ENCODE measurements at places on chromosomes 5 and 9.

- DNase-seq: no peak
Observed at GRCh38 chr5:31392061-31392460, 139.8 kb downstream of the DROSHA start.

DNA sequence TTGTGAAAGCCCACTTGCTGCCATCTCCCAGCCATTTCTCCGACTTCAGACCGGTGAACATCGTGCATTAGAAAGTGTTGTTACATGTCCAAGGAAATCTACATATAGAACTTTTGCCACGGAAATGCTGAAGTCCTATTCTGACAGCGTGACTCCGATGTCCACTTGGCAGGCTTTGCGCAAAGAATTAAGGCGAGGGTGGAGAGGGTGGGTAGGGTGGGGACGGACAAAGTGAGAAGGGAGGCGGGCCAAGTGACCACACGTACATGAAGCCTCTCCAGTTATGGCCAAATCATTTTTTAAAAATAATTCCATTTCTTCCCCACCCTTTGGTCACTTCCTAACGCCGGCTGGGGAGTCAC is 460 bp upstream of the ACO1 start:
- DNase-seq: no peak

- DNase-seq: no peak
Observed at GRCh38 chr5:119966028-119966427, 336.7 kb downstream of the FAM170A start.

DNA sequence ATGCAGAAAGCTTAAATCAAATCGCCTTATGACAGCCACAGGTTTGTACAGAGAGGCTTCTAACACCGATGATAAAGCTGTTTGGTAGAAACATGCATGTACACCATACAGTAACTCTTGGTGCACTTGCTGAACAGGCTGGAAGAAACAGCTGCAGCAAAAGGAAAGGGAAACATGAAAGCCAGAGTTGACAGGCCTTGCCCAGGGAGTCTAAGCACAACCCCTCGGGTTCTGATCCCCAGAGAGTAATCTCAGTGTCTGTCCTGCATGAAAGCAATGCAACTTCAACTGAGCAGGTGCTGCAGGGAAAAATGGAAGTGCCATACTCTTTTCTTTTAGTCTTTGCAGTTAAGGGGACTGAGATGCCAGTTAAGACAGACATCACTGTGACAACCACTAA is 419.9 kb downstream of the BNC2 start:
- no peak for DNase-seq

GRCh38 chr5:99438619-99439018 is 509.8 kb upstream of the CHD1 start:
- no peak for DNase-seq

- no peak for DNase-seq
Observed at GRCh38 chr9:114003351-114003750, 74.7 kb downstream of the AMBP start.

DNA sequence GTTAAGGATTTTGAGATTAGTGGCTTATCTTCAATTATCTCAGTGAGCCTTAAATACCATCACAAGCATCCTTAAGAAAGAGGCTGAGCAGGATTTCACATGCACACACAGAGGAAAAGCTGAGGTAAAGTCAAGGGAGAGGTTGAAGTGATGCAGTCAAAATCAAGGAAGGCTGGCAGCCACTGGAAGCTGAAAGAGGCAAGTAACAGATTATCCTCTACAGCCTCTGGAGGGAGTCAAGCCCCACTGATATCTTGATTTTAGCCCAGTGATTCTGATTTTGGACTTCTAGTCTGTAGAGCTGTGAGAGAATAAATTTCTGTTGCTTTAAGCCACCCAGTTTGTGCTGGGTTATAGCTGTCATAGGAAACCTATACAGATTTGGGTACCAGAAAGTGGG is 80.1 kb downstream of the ANKRD31 start:
- DNase-seq: no peak

- DNase-seq: no peak
Observed at GRCh38 chr5:133287500-133287899, 235.7 kb downstream of the HSPA4 start.

DNA sequence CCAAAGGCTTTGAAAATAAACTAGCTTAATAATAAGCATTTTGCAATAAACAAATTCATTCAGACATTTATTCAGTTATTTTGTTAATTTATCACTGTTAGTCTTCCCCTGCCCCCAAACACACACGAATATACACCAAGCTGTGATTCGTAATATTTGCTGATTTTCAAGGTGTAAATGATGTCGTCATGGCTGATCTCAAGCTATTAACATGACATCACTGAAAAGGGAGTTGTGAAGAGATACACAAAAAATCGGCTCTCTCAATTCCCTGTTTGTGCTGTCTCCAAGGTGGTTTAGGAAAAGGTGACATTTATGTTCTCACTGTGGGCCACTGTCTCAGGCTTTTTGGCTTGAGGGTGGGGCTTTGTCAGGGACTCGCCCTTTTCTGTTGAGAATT is 413.3 kb downstream of the CDH9 start:
- DNase-seq: no peak

- no peak for DNase-seq
Observed at GRCh38 chr9:7578951-7579350, 220.6 kb downstream of the DMAC1 start.

DNA sequence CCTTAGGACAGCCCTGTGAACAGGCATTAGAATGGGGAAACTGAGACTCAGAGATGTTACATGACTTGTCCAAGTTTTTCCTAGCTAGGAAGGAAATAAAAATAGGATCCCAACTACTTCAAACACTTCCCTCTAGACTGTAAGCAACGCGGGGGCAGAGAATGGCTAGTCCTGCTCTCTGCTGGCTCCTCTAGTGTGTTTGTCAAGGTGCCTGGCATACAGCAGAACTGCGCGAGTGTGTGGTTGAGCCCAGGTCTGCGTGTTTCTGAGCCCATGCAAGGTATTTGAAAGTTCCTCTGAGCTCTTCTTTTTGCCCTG is 152.5 kb downstream of the MACROH2A1 start:
- DNase-seq: no peak

- DNase-seq: no peak
Observed at GRCh38 chr5:112642885-112643284, 94.8 kb upstream of the APC start.

GRCh38 chr5:168734620-168735300 is 155.6 kb upstream of the PANK3 start:
- no peak for DNase-seq

DNA sequence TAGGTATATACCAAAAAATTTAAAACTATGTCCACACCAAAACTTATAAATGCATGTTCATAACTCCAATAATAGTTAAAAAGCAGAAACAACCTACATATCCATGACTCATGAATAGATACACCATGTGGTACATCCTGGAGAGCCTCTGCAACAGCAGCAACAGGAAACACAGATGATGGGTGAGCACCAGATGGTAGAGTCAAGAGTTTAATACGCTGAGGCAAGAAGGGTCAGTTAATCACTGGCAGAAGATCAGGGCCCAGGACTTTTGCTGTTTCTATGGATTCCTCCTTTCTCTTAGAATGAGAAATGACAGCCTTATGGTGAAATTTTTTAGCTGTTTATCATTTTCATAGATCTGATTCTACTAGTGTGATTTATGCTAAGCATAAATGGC is 351.8 kb upstream of the ADAMTSL1 start:
- no peak for DNase-seq

DNA sequence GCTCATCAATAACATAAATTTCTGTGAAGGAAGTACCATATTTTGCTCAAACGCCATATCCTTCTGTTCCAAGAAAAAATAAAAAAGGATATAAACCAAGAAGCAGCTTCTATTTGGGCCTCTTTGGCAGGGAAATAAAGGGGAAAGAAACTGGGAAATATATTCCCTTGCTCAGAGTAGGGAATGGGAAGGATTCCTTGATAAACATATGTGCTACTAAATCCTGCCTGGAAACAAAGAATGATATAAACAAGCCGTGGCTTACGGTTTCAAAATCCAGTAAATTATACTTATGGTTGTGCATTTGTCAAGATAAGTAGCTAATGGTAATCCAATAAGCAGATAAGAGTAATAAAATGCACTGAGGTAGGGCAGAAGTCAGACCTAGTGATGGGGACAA is 481.6 kb downstream of the NTRK2 start:
- no peak for DNase-seq

- DNase-seq: no peak
Observed at GRCh38 chr5:179879003-179879689, 20.5 kb upstream of the MRNIP start.

- DNase-seq: no peak
Observed at GRCh38 chr9:117682955-117683710, 21.1 kb upstream of the TLR4 start.

DNA sequence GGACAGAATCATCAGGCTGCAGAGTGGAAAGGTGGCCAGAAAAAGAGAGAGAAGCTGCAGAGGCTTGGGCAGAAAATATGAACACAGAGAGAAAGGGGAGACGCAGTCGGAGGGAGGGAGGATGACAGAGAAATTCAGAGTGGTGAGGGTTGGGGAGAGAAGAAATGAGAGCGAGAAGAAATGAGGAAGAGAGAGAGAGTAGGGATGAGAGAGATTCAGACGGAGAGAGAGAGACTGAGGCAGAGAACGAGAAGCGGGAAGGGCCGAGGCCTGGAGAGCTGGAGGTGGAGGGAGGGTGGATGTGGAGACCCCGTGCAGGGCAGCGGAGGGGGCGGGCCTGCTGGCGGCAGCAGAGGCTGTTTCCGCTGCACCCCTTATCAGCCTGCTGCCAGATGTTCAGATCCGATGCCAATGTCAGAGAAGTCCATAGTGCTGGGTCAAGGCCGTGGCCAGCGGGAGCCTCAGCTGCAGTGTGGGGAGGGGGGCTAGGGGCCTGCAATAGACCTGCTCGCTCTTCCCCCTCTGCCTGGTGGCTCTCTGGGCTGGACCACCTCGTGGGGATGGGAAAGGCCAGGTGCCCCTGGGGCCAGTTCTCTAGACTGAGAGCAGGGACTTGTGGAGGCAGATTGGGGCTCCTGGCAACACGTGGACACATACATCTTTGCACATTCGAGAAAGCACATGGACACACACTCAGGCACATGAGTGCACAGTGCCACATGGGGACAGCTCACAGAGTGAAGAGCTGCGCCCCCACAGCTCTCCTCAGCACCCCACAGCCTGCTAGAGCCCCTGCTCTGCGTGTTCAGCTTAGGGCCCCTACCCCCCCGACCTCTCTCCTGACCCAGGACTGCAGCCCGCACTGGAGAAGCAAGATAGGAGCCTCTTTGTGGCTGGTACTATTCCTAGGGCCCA is 4.9 kb upstream of the NR5A1 start:
- no peak for DNase-seq

DNA sequence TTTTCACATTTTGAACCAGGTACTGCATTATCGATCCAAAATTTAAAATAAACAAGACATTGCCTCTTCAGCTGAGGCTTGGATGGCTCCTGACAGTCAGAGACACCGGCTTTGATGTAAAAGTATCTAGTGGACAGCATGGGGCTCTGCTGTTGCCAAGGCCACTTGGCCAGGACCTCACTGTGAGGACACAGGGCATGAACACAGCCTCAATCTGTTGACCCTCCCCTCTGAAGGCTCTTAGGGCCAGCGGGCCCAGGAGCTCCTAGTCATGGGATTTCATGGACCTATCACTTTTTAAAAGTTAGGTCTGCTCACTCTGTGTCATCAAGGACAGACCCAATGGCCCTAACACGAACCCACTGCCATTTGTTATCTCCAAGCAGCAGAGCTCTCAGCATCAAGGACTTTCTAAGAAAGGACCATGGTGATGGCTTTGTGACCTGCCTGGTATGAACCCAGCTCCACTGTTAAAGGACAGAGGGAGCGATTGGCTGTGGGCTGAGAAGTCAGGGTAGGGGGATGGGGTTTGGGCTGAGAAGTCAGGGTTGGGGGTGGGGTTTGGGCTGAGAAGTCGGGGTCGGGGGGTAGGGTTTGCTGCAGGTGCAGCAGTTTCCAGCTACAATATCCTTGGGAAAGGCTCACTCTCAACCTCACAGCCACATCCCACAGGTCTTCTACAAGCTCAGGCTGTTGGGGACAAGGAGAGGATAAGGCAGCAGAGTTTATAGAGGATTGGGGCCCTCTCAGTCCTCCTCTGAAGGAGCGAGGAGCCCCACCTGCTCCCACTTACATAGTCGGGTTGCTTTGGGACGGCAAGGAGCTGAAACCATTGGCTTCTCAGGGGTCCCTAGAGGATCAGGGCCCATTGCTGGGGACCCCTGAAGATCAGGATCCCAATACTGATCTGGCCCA is 146.8 kb downstream of the BARX1 start:
- DNase-seq: no peak

GRCh38 chr5:95533761-95534160 is 21.0 kb downstream of the SKIC3 start:
- DNase-seq: no peak

DNA sequence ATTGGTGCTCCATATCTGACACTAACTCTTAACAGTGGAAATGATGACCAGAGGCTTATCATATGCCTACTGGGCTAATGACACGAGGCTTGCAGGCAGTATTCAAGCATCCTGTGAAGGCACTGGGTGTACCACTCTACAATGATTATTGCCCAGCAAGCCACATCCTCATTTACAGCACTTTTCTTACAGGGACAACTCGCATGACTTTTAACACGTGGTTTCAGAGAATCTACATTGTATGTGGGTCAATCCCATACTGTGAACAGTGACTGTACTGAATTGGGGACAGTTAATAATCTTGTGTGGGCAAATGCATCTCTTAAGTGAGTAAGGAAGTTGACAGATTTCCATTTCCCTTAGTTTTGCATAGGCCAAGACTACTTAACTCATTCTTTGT is 260.0 kb downstream of the TRPM3 start:
- DNase-seq: no peak

- no peak for DNase-seq
Observed at GRCh38 chr9:80957801-80958200, 731.5 kb downstream of the TLE1 start.

GRCh38 chr9:90176901-90177300 is 465.7 kb downstream of the DIRAS2 start:
- DNase-seq: no peak

GRCh38 chr9:87243602-87244001 is 254.1 kb upstream of the DAPK1 start:
- no peak for DNase-seq

DNA sequence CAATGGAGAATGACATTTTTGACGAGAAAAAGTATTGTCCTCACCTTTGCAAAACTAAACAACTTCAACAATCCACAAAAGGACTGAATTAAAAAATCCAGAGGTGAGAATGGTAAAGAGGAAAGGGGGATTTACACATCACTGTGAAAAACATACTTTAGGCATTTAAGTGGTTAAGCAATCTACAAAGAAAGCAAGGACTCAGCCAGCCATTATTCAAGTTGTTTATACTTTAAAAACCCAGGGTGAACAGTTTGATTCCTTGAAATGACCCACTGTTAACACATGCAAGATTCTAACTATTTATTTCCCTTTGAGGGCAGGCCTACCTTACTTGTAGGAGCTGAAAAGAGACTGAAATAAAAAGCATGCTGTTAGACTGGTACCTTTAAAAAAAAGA is 29.3 kb downstream of the TUT7 start:
- DNase-seq: no peak

DNA sequence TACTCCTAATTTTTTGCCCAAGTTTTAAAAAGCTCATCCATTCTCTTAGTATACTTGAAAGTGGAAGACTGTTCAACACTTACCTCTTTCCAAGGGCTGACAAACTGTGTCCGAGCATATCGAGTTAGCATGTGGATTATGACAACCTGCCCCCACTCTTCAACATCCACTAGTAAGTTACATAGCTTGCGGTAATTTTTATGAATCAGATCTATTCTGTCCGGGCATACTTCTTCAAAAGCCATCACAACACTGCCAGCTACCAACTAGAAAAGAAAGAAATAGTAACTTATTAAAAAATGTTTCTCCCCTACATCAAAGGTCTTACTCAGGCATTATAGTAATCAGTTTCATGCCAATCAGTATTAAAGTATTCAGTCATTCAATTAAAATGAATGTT is 78.5 kb downstream of the AP3B1 start:
- DNase-seq: no peak

Measured in stimulated activated CD4-positive, alpha-beta T cell treated with anti-CD3 and anti-CD28 coated beads, Interleukin-15, amount 100 ng/mL, for 1 hour (primary cell).